PC-3 (cell line): ENCODE measurements at places on chromosomes 12 and 14. TPM values are rescaled to one million over a fixed set of nuclear protein-coding genes. Genes with fewer than 3 reads are reported as not detected.

GRCh38 chr14:55438066-55438683, 2.2 kb downstream of the TBPL2 start:
- DNase-seq, result peak; percentile 92

DNA sequence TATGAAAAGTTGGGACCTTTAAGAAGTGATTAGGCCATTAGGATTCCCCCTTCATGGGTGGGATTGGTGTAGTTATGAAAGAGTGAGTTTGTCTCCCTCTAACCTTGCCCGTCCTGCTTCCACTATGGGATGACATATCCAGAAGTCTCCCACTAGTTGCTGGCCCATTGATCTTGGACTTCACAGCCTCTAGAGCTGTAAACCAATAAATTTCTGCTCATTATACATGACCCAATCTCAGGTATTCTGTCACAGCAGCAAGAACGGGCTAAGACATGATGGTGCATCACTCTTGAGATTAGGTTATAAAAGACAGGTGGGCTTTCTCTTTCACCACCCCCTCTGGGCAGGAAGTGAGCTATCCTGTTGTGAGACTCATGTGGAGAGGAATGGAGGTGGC, 8.6 kb upstream of the SMOC1 start:
- DNase-seq, result no peak

DNA sequence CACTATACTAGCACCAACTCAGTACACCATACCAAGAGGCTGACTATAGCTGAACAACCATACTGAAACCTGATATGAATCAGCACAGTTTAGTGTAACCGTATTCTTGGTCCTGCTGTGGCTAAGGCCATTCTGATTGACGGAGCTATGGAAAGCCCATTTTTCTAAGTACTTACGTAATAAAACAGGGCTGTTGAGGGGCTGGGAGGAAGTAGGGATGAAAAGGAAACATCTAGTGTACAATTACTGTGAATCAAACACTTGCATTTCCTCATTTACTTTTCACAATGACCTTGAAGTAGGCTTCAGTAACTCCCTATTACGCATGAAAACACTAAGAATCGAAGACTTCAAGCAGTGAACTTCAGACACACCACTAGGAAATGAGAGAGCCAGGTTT, 198.2 kb downstream of the BTG1 start:
- no peak for DNase-seq

DNA sequence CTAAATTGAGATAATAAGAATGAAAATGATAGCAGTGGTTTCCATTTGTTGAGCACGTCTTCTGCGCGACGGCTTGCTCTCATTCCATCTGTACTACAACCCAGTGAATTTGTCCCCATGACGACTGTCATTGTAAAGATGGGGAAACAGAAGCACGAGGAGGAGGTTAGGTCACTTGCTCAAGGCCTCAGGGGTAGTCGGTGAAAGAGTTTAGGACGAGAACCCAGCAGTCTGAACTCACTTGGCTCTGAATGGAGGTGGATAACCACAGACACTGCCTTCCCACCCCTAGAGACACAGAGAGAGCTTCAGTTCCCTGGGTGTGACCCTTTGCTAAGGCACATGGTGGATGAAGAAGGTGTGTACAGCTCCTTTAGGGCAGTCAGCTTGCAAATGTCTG, 30.9 kb upstream of the PLEKHG3 start:
- DNase-seq, result no peak

Gene MYF6
- total RNA-seq, result not detected in 2 replicates

Gene KLC1
- 306 and 466 TPM in 2 replicates for total RNA-seq
